ENCODE measurements at places on chromosomes 7 and 10. TPM values are rescaled to one million over a fixed set of nuclear protein-coding genes. Genes with fewer than 3 reads are reported as not detected.

DNA sequence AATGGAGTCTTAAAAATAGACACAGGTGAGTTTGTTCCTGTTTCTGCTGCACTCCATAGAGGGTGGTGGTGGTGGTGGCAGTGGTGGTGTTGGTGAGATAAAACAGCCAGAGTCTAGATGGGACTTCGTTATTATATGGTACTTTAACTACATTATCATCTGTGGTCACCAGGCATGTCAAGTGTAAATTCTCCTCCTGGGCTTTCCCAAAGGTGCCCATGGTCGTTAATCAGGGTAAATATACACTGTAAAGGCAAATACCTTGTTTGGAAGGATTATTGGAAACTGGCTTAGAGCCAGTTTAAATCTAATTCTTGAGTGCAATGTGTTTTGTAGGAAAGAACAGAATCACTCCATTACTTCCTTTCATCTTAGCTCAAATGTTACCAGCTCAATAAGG, 21.5 kb upstream of the COMMD3 start:
- DNase-seq = no peak

- DNase-seq = no peak
Measured at GRCh38 chr7:13849163-13849892, 140.1 kb downstream of the ETV1 start.

- DNase-seq = no peak
Measured at GRCh38 chr10:105189463-105189800, 548.3 kb downstream of the SORCS3 start.

The LHFPL3 gene
- 5.6 TPM for polyA plus RNA-seq

GRCh38 chr7:1366801-1367405, 92.4 kb downstream of the MICALL2 start:
- no peak for DNase-seq

- no peak for DNase-seq
Measured at GRCh38 chr10:101304316-101304715, 49.6 kb upstream of the BTRC start.

The PPP1R3A gene
- polyA plus RNA-seq = 0.04 TPM

- DNase-seq = no peak
Measured at GRCh38 chr7:68183176-68183575, 1186.5 kb downstream of the TYW1 start.

The SEC31B gene
- polyA plus RNA-seq = 25.6 TPM

The OR13A1 gene
- not detected for polyA plus RNA-seq

DNA sequence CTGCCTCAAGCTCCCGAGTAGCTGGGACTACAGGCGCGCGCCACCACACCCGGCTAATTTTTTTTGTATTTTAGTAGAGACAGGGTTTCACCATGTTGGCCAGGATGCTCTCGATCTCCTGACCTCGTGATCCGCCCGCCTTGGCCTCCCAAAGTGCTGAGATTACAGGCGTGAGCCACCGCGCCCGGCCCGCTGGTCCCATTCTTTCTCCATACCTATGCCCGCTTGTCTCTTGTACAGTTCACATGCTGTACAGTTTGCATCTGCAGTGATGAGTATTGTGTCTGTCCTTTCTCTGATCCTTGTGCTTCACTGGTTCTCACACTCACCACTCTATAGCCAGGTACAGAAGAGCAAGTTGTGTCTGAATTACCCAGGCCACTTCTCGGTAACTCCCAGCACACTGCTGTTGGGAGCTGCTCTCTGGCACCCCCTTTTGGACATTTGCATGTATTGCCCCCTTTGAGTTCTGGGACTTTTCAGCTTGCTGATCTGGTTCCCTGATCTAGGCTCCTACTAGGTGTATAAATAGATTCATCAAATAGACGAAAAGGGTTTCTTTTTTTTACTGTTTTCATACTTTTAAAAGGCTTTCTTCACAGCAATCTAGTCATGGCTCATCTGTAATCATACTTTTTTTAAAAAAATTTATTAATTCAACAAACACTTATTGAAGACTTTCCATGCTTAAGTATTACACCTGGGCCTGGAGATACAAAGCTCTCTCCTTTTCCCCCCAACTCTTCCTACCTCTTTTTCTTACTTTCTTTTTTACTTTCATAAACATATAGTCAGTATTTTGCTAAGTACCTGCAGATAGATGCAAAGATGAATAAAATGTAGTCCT, 53.5 kb downstream of the AOAH start:
- DNase-seq = peak; percentile 51

GRCh38 chr10:70048030-70048723, 4.5 kb upstream of the MACROH2A2 start:
- DNase-seq = no peak

GRCh38 chr7:48113275-48113674, 24.2 kb downstream of the UPP1 start:
- no peak for DNase-seq

The TRIM56 gene
- 22.3 TPM for polyA plus RNA-seq

GRCh38 chr7:10537764-10538163, 435.9 kb upstream of the PHF14 start:
- no peak for DNase-seq

DNA sequence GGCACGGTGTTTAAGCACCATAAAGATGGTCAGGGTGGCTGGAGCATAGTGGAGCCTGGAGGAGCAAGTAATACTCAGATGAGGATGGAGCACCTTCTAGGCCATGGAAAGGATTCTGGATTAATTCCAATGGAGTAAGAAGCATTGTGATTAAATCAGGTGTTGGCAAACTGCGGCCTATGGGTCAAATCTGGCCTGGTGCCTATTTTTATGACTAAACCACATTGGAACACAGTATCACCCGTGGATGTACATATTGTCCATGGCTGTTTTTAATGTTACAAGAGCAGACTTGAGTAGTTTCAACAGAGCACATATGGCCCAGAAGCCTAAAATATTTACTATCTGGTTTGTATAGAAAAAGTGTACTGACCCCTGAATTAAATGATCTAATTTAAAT, 49.9 kb upstream of the TMEM248 start:
- DNase-seq = no peak

DNA sequence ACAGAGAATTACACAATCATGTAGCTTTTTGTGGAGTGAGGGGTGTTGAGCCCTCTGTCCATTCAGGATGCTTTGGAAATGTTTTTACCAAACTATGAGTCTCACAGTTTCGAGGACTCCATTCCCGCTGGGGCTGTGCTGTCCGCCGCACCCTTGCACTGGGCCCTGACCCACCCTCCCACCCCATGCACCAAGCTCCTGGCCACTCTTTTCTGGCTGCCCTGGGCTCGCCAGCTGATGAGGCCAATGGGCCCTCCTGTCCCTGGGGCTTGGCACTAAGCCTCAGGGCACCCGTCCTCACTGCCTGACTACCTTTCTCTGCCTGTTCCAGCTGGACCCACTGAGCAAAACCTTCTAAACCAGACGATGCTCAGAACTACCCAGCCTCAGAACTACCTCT, 332.1 kb downstream of the PTPRN2 start:
- DNase-seq = no peak

- no peak for DNase-seq
Measured at GRCh38 chr10:66378117-66378876, 547.5 kb upstream of the LRRTM3 start.

DNA sequence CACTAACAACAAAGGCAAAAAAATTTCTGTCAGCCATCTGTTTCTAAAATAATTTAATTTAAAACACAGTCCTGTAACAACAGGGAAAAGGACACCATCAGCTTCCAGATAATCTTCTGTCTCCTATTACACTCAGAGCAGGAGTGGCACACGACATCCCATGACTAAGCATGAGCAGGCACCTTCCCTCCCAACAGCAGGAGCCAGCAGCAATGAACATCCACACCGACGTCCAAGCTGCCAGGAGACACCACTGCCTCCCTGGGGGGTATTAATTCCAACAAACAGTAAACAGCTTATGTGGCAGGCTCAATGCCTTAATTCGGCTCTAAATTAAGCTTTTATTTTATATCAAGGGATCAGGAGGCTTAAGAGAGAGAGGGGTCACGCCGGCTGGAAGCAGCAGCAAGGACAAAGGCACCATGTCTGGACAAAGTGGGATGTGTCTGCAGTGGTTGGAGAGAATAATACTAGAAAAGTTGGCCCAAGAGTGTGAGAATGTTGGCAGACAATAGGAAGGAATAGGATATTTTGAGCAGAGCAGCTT, 45.7 kb downstream of the KIAA1549 start:
- DNase-seq = no peak

- DNase-seq = peak; percentile 22
Measured at GRCh38 chr10:6667679-6668270, 87.7 kb upstream of the PRKCQ start.

GRCh38 chr7:111091593-111092358, 849 bp downstream of the LRRN3 start:
- DNase-seq = no peak

DNA sequence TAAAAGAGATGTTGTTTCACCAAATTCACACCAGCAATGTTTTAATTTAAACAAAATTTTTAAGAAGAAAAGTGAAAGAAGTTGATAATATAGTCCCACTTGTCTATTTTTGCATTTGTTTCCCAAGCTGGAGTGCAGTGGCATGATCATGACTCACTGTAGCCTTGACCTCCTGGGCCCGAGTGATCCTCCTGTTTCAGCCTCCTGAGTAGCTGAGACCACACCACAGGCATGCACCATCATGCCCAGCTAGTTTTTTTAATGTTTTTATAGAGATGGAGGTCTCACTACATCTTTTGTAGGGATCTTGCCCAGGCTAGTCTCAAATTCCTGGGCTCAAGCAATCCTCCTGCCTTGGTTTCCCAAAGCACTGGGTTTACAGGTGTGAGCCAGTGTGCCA, 14.1 kb upstream of the NDUFA5 start:
- no peak for DNase-seq

DNA sequence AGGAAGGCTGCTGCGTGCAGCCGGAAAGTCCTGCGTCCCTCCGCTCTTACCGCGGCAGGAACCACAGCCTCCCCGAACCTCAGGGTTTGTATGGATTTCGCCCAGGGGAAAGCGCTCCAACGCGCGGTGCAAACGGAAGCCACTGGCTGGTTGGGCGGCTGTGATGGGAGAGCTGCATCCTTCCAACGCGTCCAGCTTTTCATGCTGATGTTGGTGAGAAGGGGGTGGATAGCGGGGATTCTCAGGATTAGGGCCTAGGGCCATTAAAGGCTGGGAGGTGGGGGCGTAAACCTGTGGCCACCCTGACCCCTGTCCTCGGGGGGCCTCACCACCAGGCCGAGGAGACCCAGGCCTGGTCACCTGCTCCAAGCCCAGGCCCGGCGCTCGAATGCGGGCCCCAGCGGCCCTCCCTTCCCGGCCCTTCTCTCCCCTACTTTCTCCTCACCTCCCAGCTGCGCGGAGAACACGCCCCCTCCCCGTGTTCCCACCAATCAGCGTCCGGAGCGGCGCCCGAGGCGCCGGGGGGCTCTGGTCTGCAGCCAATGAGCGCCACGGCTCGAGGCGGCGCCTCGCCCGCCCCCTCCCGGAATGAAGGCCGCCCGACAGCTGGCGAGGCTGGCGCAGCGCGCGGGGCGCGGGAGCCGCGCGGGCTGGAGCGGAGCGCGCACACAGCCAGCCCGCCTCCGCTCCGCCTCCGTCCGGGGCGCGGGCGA, 458 bp upstream of the NANOS1 start:
- peak; percentile 80 for DNase-seq

DNA sequence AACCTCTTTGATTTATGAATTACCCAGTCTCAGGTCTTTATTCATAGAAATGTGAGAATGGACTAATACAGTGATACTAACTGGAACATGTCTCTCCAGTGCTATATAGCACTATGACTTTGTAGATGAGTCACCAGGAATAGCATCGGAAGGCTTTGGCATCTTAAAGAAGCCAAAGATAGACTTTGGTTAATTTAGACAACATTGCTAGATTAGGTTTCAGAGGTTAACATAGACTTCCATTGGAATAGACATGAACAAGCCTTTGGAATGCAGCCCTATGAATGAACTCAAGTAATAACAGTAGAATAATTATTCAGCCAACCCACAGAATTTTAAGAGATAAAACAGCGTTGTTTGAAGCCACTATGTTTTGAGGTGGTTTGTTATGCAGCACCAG, 169.2 kb downstream of the HGF start:
- DNase-seq = no peak

The ANKRD26 gene
- polyA plus RNA-seq = 18.2 TPM

The SLC18A3 gene
- polyA plus RNA-seq = not detected

GRCh38 chr7:114358911-114359310, 55.7 kb upstream of the FOXP2 start:
- no peak for DNase-seq
